ENCODE measurements at places on chromosomes 16 and 17. TPM values are rescaled to one million over a fixed set of nuclear protein-coding genes. Genes with fewer than 3 reads are reported as not detected.
A peak's percentile ranks its signal among the peaks of the same experiment; 100 is the strongest.

DNA sequence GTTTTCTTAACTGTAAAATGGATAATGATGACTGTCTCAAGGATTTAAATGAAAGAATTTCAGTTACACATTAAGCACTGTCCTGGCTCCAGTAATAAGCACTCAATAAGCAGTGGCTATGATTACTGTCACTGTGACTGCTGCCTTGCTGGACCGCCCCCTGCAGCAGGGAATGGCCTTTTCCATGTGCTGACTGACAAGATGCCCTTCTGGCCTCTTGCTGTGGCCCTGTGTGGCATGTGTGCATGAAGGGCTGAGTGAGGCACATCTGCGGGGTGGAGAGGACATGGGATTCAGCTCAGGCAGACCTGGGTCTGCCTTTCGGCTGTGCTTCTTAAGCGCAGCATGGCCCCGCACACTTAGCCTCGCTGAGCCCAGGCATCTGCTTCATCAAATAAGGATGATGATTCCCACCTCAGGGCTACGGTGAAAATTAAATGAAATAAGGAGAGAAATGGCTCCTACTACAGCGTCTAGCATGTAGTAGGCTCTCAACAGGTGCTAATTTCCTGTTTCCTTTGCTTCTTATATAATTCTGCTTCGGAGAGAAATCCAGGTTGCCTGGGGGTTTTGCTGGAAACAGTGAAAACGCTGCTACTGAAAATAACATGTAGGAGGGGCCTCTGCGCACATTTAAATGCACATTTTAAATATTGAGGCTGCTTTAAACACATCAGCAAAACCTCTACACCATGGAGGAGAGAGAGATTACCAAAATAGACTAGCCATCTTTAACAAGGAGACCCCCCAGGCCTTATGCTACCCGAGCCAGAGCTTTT lies 183.9 kb downstream of the PARN start:
- no peak for DNase-seq

DNA sequence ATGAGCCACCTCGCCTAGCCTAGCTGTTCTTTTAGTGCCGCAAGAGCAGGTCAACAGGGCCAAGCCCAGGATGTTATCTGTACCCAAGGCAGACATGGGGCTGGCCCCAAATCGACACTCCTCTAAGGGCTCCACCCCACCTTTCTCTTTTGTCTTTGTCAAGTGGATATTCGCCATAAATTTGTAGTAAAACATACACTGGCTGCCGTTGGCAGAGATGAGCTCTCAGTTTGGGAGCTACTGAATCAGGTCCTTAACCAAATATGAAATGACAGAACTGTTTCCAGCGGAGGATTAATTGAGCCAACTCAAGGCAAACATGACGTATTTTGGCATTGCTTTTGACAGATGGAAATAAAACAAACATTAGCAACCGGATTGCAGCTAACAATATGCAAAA lies 556.9 kb upstream of the CDH5 start:
- no peak for DNase-seq

GRCh38 chr17:77274096-77274845 lies 133.5 kb downstream of the SEC14L1 start:
- no peak for DNase-seq

DNA sequence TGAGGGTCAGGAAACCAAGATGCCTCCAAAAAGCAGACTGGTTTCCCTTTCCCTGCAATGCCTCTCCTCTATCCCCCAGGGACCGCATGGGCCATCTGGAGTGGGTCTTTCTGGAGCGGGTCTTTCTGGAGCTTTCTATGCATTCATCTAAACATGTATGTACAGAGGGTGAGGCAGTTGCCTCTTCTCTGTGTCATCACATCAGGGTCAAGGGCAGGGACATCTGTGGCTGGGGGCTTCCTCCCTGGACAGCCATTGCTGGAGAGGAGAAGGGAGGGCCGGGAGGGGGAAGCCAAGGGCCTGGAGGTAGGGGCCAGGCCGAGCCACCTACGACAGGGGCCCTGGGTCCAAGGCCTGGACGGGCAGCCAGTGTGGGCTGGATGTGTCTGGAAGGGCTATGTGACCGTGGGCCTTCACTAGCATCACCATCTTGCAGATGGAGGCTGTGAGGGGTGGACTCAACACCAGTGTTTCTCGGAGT lies 840 bp downstream of the ADCY7 start:
- no peak for DNase-seq

GRCh38 chr17:50425682-50426471 lies at the start of gene ACSF2:
ACSF2 (plus strand) TSS chr17:50426218; CDS start chr17:50426262, 44 bp downstream.
- peak; percentile 32 for DNase-seq

The AGRP gene
- total RNA-seq, result not detected

The CCDC43 gene
- total RNA-seq, result 50.7 TPM

The MYH13 gene
- total RNA-seq, result not detected

The GSG1L gene
- not detected for total RNA-seq
